GM18507 (cell line): ENCODE measurements at places on chromosomes 13 and 19.

DNA sequence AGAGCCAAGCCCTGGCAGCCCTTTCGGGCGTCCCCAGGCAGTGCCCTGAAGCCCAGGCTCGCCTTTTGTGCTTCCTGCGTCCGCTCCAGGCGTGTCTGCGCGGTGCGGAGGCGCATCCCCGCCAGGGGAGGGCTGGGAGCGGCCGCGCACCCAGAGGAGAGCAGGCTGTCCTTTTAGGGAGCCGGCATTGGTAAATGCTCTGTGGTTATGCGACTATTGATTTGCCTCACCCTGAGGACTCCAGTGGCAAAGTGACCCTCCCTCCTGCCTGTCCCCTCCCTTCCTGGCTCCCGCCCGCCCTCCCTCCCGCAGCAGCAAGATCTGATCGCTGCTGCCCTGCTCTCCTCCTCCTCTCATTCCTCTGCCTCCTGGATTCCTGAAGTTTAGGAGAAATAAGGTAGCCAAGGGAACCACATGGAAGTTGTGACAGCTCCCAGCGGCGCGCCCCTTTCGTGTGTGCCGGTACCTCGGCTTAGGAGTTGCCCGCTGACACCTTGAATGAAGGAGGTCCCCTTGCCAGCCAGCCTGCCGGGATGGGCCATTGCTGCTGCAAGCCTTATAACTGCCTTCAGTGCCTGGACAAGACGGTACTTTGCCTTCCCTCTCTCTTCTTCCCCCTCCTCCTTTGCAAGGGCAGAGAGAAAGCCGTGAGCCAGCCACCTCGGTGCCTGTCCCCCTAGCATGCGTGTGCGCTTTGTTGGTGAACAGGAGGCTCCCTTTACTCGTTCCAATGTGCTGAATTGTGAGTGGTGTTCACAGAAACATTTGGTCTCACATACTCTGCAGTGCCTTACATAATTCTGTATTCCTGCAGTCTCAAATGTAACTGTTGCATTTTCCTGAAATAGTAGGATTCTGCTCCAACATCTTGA, 166.9 kb downstream of the SLC7A1 start:
- no peak for DNase-seq

DNA sequence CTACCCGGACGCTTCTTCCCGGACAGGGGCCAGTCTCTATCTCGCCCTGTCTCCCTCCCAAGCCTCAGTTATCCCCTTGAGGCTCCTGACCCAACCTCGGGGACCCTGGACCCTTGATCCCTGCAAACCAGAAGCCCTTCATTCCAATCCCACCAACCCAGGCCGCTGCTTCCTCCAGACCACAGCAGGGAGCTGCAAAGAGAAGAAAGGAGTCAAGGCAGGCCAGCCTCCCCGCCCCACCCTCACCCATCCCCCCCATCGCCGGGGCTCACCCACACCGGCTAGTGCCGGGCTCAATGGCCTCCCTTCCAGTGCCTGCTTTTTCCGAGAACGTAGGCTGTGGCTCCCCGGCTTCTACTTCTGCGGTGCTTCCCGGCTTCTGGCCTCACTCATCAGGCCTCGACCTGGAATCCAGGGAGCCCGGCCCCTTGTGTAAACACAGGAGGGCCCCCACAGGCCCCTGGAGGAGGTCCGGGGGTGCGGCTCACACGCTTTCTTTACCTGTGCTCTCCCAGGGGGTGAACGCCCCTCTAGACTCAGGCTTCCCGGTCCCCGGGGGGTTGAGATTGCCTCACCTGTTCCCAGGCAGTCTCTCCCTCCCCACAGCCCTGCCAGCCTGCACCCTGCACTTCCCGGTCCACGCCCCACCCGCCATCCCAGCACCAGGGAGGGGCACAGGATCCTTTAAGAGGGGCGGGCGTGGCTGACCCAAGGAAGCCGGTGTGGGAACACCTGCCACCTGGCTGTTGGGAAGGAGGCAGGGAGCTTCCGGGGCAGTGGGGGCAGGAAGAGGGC, at the start of gene FAM83E:
Gene FAM83E (minus strand): TSS at position 641 of the 795 bp plus-strand sequence. CDS start 1,704 bp downstream, outside the sequence.
- DNase-seq, result no peak

DNA sequence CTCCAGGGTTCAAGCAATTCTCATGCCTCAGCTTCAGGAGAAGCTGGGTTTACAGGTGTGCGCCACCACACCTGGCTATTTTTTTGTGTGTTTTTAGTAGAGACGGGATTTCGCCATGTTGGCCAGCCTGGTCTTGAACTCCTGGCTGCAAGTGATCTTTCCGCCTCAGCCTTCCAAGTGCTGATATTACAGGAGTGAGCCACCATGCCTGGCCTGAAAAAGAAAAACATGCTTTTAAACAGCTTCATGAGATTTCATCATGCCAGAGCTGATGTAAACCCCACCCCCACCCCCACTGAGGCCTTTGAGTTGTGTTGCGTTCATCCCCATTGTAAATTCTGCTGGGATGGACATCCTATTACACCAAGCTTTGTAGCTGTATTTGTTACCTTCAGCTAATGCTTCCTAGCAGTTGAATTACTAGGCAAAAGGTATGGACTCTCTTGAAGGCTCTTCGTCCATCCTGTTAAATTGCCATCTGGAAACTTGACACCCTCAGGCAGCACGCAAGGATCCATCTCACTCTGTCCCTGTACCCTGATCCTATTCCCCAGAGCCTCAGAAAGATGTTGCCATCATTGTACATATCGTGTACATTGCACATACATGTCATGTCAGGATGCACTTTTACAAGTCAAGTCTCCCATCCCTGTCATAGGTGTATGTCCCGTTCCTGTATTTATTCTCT, 47.3 kb downstream of the NFIX start:
- DNase-seq, result no peak

GRCh38 chr13:102718746-102719145, 23.9 kb upstream of the METTL21C start:
- no peak for DNase-seq

GRCh38 chr19:19140476-19140875, 2.2 kb upstream of the TMEM161A start:
- no peak for DNase-seq

DNA sequence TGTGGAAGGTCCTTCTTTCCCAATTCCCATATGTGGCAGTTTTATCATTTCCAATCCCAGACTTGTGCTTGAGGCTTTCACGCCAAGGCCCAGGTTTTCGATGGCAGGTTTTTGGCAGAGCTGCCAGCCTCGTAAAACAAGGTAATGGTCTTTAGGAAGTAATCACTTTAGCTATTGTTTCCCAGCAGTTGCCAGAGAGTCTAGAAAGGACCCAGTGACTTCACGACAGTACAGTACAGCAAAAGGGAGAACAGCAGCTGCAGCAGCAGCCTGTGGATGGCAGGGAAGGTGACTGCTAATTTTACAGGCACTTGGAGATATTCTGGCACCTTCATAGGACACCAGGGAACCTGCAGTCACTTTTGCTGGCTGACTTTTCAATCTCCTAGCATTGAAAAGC, 291.6 kb upstream of the MAB21L1 start:
- no peak for DNase-seq

- DNase-seq, result no peak
Observed at GRCh38 chr13:37417060-37417441, 181.5 kb downstream of the POSTN start.

GRCh38 chr13:25065974-25066770, 29.8 kb upstream of the PABPC3 start:
- DNase-seq, result no peak

DNA sequence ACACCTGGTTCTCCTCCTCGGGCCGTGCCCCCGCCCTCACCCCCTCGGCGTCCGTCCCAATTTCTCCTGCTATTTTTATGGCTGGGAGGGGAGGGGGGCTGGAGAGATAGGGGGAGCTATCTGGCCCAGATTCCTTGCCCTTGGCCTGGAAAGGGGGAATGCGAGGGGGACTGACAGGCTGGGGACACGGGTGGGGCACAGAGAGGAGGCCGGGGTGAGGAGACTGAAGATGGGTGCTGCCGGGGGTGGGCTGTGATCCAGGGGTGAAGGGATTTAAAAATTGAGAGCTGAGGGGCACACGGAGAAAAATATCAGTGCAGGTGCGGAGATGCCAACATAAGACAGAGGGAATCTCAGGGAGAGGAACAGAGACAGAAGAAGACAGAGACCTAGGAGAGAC, 2.3 kb downstream of the PRKCG start:
- DNase-seq, result no peak

GRCh38 chr13:25902891-25903341, 148.9 kb downstream of the SHISA2 start:
- DNase-seq, result peak; percentile 18

GRCh38 chr19:38733493-38734175, 10.6 kb downstream of the CAPN12 start:
- no peak for DNase-seq

DNA sequence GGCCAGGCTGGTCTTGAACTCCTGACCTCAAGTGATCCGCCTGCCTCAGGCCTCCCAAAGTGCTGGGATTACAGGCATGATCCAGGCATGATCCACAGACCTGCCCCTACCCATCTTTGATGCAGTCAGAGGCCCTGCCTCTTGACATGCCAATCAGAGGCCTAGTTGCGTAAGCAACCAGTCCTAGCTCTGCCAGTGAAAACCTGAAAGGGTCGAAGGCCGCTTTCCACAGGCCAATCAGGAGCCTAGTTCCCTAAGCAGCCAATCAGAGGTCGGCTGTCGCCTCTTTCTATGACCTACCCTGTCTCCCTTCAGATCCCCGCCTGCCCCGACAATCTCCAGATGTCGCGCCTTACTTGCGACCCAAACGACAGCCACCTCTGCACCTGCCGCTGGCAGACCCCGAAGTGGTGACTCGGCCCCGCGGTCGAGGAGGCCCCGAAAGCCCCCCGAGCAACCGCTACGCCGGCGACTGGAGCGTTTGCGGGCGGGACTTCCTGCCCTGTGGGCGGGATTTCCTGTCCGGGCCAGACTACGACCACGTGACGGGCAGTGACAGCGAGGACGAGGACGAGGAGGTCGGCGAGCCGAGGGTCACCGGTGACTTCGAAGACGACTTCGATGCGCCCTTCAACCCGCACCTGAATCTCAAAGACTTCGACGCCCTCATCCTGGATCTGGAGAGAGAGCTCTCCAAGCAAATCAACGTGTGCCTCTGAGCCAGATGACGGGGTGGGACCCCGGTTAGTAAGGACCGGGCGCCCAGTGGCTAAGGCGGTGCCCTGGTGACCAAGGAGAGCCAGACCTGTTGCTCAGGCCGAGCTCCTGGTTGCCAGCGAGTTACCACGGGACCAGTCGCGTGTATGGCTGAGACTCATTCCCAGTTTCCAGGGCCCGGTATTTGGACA, 6.3 kb downstream of the SYDE1 start:
- DNase-seq, result no peak

DNA sequence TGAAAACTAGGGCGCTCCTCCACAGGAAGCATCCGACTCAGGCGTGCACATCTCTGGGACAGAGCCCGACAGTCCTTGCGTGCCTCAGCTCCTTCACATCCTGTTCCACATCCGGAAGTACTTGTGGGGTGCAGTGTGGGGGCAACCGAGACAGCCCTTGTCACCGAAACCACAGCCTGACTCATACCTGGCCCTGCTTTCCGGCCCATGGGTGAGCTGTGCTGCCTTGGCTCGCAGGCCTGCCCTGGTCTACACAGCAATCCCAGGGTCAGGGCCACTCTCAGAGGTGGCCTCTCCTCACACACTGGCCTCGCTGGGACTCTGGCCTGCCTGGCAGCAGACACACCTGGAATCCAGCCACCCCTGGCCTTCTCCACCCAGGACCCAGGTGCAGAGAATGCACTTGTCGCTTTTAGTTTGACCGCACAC, 100.4 kb downstream of the STK24 start:
- peak; percentile 89 for DNase-seq

DNA sequence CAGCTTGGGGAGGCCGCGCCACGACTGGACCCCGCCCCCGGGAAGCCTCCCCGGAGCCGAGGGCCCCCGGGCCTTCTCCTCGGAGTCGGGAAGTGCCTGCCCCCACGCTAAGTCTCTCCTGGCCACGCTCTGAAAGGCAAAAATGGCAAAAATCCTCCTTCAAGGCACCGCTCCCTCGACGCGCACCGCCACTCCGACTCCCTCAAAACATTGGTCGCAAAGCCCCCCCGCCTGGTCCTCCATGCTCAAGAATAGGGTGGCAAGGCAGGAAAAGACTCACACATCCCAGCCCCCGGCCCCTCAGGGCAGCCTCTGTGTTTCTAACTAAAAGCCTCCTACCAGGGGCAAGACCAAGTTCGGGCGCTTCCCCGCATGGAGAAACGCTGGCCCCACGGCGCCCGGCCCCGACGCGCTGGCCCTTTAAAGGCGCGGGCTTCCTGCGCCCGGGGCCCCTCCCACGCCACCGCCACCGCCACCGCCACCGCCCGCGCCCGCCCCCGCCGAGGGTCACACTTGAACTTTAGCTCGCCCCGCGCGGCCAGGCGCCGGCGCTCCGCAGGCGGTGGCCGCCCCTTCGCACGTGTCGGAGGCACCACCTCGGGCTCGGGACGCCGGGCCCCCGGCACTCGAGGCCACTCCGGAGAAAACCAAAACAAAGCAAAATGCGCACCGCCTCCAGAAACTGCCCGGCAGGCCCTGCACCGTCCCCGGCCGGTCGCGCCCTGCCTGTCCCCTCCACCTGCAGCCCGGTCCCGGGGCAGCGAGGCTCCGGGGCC, 1.9 kb downstream of the FOXO1 start:
- DNase-seq, result no peak

GRCh38 chr19:51467864-51468544, 9.8 kb upstream of the SIGLEC8 start:
- DNase-seq, result no peak

DNA sequence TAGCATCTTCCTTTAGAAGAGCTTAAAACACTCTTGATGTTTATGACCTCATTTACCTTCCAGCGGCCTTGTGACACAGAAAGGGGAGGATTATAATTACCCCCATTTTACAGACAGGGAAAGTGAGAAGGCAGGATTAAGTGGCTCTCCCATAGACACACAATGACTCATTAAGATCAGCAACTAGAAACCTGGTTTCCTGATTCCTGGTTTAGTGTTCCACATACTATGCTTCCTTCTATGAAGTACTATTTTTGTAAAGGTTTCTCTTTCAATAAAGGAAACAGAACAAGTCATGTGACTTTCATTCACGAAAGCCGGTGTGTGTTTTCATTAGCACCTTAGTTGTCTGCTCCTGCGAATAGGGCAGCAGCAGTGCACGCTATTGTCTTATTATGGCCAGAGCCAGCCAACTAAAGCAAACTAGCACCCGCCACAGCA, 8.3 kb downstream of the IRS2 start:
- DNase-seq, result no peak

GRCh38 chr13:21014502-21015170, 46.8 kb downstream of the LATS2 start:
- no peak for DNase-seq

DNA sequence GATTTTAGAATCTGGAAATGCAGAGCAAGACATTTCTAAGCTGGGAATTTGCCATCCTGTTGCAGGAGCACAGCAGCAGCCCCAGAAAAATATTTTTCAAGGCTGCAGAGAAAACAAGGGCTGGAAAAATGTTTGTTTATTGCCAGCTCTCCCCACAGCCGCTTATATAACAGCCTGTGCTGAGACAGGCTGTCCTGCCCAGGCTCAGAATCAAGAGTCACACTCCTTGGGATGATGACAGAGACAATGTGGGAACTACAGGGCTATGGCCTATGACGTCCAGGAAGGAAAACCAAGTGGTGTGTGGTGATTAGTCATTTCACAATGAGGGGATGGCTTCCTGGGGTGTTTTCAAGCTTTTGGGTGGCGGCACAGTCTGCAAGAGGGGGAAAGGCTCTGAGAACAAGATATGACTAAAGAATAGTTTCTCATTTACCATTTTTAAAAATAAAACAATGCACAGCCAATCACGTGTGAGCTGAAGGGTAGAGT, 136.3 kb upstream of the SERP2 start:
- DNase-seq, result no peak
